ENCODE measurements at places on chromosomes 4 and X.

- DNase-seq = no peak
Observed at GRCh38 chrX:140508958-140509357, 4.1 kb upstream of the SOX3 start.

- no peak for DNase-seq
Observed at GRCh38 chr4:66694739-66695138, 850.6 kb downstream of the CENPC start.

DNA sequence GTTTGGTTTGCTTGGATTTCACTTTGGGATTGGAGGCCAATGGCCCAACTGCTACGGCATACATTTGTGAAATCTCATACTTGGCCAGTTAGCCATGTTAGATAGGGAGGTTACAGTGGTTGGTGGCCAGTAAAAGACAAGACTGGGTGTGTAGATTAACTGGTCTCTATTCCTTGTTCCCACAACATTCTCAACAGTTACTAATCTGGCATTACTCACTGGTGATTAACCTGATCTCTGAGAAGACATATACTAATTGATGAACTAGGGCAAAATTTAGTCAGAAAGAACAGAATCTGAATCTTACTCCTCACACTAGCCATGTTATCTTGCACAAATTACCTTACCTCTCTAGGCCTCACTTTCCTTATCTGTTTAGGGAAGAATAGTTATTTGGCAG lies 33.4 kb downstream of the GATB start:
- DNase-seq = peak; percentile 15

GRCh38 chr4:94944726-94945125 lies 187.0 kb downstream of the BMPR1B start:
- no peak for DNase-seq

DNA sequence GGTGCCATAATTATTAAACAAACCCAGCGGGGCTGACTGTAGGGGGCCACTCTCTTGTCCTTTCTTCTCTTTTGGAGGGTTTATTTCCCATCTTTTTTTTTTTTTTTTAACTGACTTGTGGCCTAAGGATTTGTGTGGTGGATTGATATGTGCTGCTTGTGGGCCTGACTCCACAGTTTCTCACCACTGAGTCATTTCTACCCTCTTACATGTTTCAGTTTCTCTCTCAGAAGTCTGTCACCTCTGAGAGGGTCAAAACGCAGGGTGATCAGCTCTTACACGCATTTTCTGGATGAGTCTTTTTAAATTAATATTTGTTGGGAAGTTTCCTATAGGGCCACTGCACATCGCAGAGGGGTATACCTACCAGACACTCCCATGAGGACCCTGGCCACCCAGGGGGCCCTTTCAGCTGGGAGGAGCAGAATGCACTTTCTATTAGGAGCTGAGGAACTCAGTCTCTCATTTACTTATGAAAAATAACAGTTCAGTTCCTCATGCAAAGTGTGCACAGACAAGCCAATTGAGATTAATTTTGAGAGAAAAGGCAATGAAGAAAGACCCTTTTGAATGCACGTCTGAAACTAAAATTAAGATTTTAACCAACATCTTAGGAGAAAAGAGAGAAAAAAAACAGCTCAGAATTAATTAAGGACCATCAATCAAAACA lies 407.9 kb downstream of the TECRL start:
- no peak for DNase-seq

DNA sequence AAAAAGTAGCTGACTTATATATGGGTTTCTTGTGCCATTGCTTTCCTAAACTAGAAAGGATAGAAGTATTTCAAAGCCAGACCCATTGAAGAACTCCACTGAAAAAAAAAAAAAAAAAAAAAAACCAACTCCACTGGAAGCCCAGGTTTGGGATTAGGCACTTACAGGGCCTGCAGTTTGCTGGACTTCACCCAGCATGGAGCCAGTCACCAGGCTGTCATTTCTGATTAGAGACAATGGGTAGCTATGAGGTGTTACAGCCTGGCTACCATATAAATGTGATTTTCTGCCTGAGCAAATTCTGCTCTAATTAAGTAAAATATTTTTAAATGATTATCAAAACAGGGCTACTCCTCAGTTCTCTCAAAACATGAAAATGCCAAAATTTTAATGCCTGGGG lies 49.5 kb downstream of the HS6ST2 start:
- no peak for DNase-seq

GRCh38 chrX:38804682-38805431 lies 3.6 kb downstream of the MID1IP1 start:
- DNase-seq = peak; percentile 36

DNA sequence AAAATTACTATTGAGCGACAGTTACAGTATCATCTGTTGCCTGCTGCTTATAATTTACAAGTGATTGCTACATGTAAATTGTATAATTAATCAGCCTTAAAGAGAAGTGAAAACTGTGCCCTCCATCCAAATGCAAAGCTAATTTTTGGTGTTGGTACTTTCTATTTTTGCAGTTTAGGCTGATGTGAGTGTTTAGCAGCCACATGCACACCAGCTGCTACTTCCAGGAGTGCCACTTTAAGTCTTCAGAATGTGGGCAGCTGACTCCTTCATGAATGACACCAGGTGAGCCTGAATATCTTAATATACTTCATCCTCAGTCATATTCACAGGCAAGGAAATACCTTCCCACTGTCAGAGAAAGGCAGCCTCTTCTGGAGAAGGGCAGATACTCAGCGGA lies 149.8 kb upstream of the RASGEF1B start:
- DNase-seq = no peak

DNA sequence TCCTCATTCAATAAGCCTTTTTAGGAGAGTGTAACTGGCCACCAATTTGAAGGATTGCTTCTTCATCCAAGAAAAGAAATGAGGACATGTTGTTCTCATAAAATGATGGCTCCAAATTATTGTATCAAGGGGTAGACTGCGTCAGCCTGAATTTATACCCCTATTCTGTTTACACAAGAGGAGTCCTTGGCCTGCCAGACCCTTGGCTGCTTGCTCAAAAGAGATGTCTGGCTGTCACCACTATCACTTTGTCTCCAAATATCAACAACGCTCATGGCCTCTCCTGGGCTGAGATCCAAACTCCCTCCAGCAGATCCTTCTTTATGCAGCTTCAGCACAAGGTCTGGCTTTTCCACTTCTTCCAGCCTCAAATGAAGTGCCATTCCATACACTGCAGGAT lies 127.9 kb downstream of the OR13H1 start:
- no peak for DNase-seq

GRCh38 chr4:71570492-71570891 lies 213.4 kb downstream of the GC start:
- DNase-seq = peak; percentile 28

DNA sequence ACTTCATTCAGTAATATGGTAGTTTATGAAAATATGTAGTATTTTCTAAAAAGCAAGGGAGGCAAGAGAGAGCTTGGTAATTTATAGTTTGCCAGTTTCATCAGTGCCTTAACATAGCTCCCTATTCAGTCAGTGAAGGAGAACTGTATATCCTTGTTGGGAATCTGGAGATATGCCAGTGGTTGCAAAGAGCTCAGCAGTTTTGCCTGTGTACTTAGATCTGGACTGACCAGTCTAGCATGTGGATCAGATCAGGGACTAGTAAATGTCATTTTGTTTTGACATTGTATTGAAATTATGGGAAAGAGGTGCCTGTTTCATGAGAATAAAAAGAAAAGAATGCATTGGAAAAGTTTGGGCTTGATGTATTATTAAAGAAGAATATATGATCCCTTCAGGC lies 88.6 kb downstream of the ZIC3 start:
- DNase-seq = no peak

Data from EH (cell line).